ENCODE measurements at places on chromosomes 6 and 20.

DNA sequence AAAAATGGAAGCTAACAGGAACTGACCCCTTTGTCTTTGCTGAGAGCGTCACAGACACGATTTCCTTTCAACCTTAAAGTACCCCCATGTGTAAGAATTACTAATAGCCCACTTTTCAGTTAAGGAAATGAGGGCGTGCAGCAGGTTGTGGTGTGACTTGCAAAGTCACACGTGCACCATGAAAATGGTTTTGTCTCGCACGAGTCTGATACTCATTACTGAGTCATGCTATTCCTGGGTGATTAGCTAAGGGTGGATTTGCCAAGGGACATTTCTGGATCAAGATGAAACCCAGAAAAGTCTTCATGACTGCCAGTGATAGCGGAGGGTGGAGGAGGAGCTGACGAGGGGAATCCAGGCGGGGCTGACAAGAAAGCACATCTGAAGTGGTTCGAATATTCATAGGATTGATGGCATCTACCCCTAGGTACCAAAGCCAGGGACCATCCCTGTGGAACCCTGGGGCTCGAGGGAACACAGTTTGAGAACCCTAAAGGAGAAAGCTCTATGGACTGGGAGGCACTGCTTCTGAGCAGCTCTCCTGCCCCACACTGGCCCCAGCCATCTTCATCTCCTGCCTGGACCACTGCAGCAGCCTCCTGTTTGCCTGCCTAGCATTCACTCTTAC lies 12.1 kb upstream of the NFATC2 start:
- no peaks in the 10 kb centered on the region for H3K36me3 ChIP-seq
- no peak overlapping the region for H3K27ac ChIP-seq
- peaks cover 7% of the 10 kb centered on the region for H3K27me3 ChIP-seq
- no peak overlapping the region for H3K4me3 ChIP-seq
- H3K4me1 ChIP-seq: no peaks in the 10 kb centered on the region

DNA sequence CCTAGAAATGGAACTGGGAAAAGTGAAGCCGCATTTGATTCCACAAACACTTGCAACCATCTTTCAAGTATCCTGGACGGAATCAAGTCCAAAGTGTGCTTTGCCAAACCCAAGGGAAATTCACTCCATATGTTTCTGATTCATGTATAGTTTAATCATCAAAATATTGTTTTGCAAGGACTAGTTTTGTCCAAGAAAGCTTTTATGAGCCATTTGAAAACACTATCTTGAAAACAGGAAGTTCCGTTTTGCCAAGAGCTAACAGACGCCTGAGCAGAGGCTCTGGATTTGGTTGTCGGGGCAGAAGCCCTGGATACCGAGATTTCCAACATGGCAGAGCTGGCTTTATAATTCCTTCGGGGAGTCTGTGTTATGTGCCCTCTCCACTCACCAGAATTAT lies 251.1 kb downstream of the PHACTR1 start:
- H3K4me3 ChIP-seq: no peak overlapping the region
- no peak overlapping the region for H3K27ac ChIP-seq
- no peaks in the 10 kb centered on the region for H3K4me1 ChIP-seq
- DNase-seq: no peak

DNA sequence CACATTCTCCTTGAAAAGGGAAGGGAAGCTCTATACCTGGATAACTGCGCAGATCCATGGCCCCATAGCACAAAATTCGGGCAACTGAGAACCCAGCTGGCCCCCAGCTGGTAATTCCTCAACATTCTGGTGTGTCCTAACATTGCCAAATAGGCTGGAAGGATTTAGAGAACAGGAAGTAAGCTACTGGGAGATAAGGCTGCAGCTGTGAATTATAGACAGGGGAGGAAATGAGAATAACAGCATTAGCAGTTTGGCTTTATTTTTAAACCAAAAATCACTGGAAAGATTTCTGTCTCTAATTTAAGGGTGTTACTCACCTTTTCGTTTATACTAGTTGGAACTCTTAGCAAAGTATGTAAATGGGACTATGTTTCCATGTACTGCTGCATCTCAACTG lies 97.2 kb downstream of the TULP4 start:
- H3K27ac ChIP-seq: 0 out of 3 replicates have a peak overlapping the region, but pooled peaks have one; percentile 14
- peaks cover 10% of the 10 kb centered on the region for H3K36me3 ChIP-seq
- H3K4me1 ChIP-seq: peaks cover 23% of the 10 kb centered on the region
- peak; percentile 60 for DNase-seq
- no peaks in the 10 kb centered on the region for H3K27me3 ChIP-seq

DNA sequence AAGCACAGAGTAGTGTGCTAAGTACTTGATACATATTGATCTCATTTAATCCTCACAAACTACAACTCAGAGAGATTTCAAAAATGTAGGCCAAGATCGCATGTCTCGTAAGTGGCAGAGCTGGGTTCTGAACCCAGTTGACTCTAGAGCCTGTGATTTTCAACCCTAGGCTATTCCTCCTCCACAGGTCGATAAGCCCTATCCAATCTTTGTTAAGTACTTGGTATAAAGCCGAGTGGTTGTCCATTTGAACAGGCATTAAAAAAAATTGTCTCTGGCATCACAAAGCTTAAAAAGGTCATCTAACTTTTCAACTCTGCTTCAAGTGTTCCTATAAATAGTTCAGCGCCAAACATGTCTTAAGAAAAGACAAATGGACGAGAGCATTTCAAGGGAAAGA lies 37.4 kb downstream of the LYRM4 start:
- peaks cover 15% of the 10 kb centered on the region for H3K36me3 ChIP-seq
- H3K4me3 ChIP-seq: no peak overlapping the region
- no peaks in the 10 kb centered on the region for H3K4me1 ChIP-seq
- DNase-seq: no peak
- no peaks in the 10 kb centered on the region for H3K27me3 ChIP-seq

GRCh38 chr20:25566821-25567220 lies 18.5 kb downstream of the NINL start:
- DNase-seq: no peak
- H3K36me3 ChIP-seq: no peaks in the 10 kb centered on the region
- H3K27me3 ChIP-seq: no peaks in the 10 kb centered on the region
- H3K4me1 ChIP-seq: no peaks in the 10 kb centered on the region
- H3K4me3 ChIP-seq: no peak overlapping the region

GRCh38 chr6:108159981-108160380 lies 5.8 kb upstream of the NR2E1 start:
- no peak overlapping the region for H3K27ac ChIP-seq
- no peaks in the 10 kb centered on the region for H3K36me3 ChIP-seq
- H3K4me1 ChIP-seq: no peaks in the 10 kb centered on the region
- H3K4me3 ChIP-seq: no peak overlapping the region
- peaks cover 46% of the 10 kb centered on the region for H3K27me3 ChIP-seq
- DNase-seq: no peak

Measured in K562 (cell line).